ENCODE measurements at places on chromosomes 13 and 19.

GRCh38 chr19:46648060-46648960 is 12.3 kb upstream of the GNG8 start:
- no peak for DNase-seq

DNA sequence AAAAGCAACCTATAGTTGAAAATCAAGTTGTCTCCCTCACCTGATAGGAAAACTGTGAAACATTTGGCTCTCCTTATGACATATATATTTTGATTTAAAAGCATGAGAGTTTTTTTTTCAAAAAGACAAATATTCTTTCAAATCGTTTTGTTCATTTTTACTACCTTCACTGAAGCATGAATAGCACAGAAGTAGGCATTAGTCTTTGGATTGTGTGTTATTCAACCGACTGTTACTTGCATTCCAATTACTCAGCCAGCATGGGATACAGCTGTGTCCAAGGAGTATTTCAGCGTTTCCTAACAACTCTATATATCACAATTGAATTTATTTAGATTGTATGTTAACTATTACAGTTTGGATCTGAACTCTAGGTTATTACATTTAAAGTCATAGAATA is 135.2 kb downstream of the PCDH9 start:
- DNase-seq = no peak

DNA sequence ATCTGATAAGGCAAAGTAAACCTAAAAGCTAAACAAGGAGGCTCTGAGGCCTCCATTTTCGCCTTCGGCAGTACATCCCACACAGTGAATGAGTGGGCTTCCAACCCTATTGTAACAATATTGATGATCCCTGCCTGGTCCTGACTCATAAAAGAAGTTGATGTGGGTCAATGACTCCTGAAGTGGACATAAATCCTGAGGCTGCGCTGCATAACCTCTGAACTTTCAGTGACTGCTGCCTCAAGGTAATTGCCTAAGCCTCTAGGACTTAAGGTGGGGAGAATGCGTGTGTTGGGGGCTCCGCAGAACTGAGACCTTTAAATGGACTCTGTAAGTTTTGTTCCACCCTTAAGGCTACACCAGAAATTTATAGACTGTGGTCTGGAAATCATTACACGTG is 42.6 kb downstream of the SIAH3 start:
- no peak for DNase-seq

GRCh38 chr13:48505597-48506091 is 27.2 kb downstream of the RCBTB2 start:
- no peak for DNase-seq

GRCh38 chr13:31431722-31432137 is 232.0 kb downstream of the B3GLCT start:
- DNase-seq = peak; percentile 5

DNA sequence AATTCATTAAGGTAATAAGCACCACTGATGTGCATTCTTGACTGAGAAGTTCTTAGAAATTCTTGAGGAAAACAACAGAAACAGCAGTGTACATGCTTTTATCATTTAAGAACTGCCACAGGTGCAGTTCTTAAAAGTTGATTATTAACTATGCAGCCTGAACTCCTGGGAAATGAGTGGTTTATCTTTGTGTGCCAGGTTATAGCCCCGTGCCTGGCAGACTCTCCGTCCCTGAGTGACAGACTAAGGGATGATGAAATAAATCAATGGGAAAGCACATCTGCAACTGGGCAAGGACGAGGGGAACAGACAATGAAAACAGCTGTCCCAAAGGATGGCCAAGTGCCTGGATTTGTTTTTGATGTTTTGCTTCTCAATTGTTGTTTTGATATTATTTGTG is 84.4 kb upstream of the SPATA13 start:
- DNase-seq = no peak

GRCh38 chr13:75689686-75690085 is 53.6 kb downstream of the LMO7 start:
- no peak for DNase-seq

GRCh38 chr19:1361601-1362386 is 21.9 kb upstream of the NDUFS7 start:
- DNase-seq = no peak

- DNase-seq = no peak
These were observed 271.9 kb upstream of the GPC6 start for GRCh38 chr13:92954746-92955145.

DNA sequence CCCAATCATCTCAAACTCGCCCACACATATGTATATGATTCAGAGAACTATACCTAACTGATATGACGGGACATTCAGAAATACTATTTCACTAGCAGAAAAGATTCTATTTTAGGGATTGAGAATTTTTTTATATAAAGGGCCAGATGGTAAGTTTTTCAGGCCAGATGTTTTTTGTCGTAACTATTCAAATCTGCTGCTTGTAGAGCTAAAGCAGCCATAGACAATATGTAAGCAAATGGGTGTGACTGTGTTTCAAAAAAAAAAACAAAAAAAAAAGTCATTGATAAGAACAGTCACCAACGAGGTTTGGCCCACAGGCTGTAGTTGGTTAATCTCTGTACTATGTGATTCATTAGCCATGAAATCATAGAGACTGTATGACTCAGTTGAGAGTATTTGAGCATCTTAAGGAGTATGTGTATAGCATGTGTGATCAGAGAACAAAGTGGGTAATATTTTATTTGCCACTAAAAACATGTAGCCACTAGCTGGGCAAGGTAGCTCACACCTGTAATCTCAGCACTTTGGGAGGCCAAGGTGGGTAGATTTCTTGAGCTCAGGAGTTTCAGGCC is 2724.7 kb downstream of the PCDH9 start:
- no peak for DNase-seq

DNA sequence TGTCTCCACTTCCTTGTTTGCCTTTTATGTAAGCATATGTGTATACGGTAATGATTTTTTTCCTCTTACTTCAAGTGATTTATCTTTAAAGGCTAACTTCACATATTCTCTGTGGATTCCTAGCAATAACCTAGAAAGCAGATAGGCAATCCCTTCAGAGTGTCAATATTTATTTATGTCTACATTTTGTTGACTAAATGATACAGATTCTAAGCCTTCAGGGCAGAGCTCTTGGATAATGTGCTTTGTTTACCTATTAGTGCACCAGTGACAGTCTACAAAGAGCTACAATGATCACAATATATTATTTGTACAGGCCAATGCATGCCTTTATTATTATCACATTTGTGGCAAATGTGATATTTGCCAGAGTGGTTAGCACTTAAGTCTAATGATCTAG is 406.2 kb downstream of the EFNB2 start:
- DNase-seq = no peak

GRCh38 chr19:15154002-15154612 is 46.7 kb downstream of the NOTCH3 start:
- no peak for DNase-seq

- DNase-seq = no peak
These were observed 550.3 kb downstream of the GPC5 start for GRCh38 chr13:91948736-91949135.
